SJCRH30 (cell line): ENCODE measurements at places on chromosomes 11 and 22.

DNA sequence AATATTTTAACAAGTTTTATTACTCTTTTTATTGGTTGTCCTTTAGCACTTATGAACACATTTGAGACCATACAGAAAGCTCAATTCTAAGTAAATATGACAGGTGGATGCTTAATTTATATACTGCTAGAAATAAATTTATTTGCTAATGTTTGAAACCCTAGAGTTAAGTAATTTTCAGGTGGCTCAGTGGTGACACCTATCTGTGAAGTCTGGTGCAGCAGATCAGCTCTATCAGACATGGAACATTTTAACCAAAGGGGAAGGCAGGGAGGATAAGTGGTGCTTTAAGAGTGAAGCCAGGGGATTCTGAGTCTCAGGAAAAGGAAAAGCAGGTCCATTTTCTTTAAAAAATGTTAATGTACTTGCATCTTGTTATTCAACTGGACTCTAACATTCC, 175.8 kb downstream of the DSCAML1 start:
- no peaks in the 10 kb centered on the region for H3K27me3 ChIP-seq
- DNase-seq, result peak; percentile 17
- H3K36me3 ChIP-seq, result no peaks in the 10 kb centered on the region
- H3K4me3 ChIP-seq, result no peak overlapping the region

DNA sequence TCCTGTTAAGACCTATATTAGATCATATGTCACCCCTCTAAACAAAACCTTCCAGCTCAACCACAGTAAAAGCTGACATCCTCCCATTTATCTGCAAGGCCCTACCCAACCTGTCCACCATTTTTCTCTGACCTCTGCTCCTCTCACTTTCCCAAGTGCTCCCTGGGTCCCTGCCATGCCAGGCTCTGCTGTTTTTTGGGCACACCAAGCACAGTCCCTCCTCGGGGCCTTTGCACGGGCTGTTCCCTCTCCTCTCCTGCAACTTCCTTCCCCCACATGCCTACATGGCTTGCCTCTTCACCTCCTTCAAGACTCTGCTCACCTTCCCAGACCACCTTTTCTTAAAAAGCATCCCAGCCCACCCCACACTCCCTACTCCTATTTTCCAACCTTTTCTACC, 9.8 kb downstream of the TST start:
- no peaks in the 10 kb centered on the region for H3K36me3 ChIP-seq
- H3K27ac ChIP-seq, result no peak overlapping the region
- no peak for DNase-seq
- no peak overlapping the region for H3K4me3 ChIP-seq

- no peak overlapping the region for H3K27ac ChIP-seq
- no peak for DNase-seq
Measured at GRCh38 chr22:30115705-30116104, 35.4 kb downstream of the HORMAD2 start.

DNA sequence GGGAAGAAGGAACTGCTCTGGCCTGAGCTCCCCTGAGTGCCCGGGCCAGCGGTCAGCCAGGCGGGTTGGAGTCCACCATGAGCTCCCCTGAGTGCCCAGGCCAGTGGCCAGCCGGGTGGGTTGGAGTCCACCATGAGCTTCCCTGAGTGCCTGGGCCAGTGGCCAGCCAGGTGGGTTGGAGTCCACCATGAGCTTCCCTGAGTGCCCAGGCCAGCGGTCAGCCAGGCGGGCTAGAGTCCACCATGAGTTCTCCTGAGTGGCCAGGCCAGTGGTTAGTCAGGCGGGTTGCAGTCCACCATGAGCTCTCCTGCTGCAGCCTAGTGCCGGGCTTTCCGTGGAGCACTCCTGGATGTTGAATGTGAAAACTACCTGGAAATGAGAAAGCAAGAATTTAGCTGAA, 844.0 kb downstream of the TBC1D22A start:
- H3K27ac ChIP-seq, result no peak overlapping the region
- H3K4me3 ChIP-seq, result no peak overlapping the region
- H3K36me3 ChIP-seq, result no peaks in the 10 kb centered on the region

DNA sequence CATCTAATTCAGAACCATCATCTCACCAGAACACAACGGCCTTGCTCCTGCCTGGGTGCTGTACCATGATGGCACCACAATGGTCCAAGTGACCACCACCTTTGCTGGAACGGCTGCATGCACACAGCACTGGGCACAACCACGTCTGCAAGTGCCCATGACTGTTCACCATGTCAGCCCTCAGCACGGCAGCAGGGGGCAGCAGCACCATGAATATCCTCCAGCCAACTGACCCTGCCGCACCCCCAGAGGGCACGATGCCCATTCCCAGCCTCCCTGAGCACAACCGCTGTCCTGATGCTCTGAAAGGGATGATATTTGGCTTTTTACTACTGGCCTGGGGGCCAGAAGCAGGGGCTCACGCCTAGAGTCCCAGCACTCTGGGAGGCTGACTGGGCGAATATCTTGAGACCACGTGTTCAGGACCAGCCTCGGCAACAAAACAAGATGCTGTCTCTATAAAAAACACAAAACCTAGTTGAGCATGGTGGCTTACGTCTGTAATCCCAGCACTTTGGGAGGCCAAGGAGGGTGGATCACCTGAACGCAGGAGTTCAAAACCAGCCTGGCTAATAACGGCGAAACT, 25.7 kb downstream of the DRD4 start:
- H3K27ac ChIP-seq, result no peak overlapping the region
- peaks cover 13% of the 10 kb centered on the region for H3K4me1 ChIP-seq
- H3K36me3 ChIP-seq, result peaks cover 19% of the 10 kb centered on the region

DNA sequence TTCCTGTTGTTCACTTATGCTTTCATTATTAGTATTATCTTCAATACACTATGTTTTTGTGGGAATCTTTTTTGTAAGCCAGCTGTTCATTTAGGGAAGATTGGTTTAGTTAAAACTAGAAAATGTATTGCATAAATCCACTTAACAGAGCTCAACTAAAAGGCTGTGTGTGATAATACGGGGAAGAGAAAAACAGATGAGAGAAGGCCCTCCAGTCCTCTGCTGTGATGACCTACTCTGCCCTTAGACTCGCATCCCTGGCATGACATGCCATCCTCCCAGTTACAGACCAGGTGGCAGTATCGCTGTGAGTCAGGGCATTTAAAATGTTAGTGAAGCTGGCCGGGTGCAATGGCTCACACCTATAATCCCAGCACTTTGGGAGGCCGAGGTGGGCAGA, 173.4 kb upstream of the TTC12 start:
- H3K4me1 ChIP-seq, result peaks cover 6% of the 10 kb centered on the region
- no peaks in the 10 kb centered on the region for H3K36me3 ChIP-seq
- H3K27ac ChIP-seq, result no peak overlapping the region
- no peak overlapping the region for H3K4me3 ChIP-seq
- no peaks in the 10 kb centered on the region for H3K27me3 ChIP-seq

GRCh38 chr11:85771568-85771967, 39.4 kb downstream of the SYTL2 start:
- peaks cover 45% of the 10 kb centered on the region for H3K4me1 ChIP-seq
- no peak for DNase-seq
- peak overlapping the region; percentile 4; the same call in 1 of the 2 replicates for H3K27ac ChIP-seq
- H3K36me3 ChIP-seq, result no peaks in the 10 kb centered on the region
- H3K4me3 ChIP-seq, result no peak overlapping the region
